ENCODE measurements at places on chromosomes 3 and 15.

DNA sequence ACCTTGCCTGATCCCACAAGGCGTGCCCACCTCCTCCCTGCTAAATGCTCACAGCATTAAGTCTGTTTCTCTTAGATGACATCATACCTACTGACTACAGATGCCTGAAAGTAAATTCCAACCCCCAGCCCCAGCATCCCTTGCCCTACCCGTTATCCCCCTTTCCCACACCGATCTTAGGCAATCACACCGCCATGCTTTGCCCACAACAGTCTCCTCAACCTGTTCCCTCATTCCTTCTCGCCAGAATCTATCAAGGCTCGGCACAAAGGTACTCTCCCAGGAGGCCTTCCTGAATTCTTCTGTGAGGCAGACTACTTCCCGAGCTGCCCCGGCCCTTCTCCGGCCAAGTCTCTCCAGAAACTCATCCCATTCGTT lies 789 bp upstream of the SEC61A1 start:
- DNase-seq: no peak

GRCh38 chr15:54046093-54046492 lies 67.9 kb downstream of the UNC13C start:
- no peak for DNase-seq

DNA sequence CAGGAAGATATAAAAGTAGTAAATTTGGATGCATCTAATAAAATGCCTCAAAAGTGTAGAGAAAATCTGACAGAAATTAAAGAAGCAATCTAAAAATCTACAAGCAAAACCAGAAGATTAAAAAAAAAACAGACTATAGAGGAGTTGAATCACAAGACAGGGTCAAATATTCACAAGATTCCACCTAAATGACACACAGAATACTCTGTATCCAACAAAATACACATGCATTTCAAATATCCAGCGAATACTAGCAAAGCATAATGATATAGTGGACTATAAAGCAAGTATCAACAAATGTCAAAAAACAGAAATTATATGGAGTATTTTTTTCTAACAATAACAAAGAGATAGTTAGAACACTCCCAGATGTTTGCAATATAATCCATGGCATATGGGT lies 20.5 kb upstream of the ACTC1 start:
- DNase-seq: no peak

GRCh38 chr3:158659454-158660237 lies 12.8 kb downstream of the LXN start:
- DNase-seq: peak; percentile 56

DNA sequence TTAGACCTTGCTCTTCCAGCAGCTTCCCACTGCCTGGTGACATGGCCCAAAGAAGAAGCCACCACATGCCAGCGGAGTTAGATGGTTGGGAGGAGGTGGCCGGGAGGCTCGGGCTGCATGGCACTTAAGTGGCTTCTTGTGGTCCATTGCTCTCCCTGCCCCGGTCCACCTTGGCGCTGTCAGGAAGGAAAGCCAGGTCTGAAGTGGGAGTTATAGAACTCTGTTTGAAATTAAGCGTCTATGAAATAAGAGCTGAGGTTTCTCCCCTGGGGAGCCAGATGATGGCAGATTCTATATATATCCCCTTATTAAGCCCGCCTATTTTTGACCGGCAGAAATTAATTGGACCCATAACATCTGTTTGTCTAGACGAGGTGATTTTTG lies 61.2 kb downstream of the ITGA11 start:
- no peak for DNase-seq

GRCh38 chr3:16587047-16587680 lies 18.1 kb downstream of the DAZL start:
- no peak for DNase-seq

- no peak for DNase-seq
Observed at GRCh38 chr15:74124759-74125158, 5.6 kb upstream of the ISLR2 start.

DNA sequence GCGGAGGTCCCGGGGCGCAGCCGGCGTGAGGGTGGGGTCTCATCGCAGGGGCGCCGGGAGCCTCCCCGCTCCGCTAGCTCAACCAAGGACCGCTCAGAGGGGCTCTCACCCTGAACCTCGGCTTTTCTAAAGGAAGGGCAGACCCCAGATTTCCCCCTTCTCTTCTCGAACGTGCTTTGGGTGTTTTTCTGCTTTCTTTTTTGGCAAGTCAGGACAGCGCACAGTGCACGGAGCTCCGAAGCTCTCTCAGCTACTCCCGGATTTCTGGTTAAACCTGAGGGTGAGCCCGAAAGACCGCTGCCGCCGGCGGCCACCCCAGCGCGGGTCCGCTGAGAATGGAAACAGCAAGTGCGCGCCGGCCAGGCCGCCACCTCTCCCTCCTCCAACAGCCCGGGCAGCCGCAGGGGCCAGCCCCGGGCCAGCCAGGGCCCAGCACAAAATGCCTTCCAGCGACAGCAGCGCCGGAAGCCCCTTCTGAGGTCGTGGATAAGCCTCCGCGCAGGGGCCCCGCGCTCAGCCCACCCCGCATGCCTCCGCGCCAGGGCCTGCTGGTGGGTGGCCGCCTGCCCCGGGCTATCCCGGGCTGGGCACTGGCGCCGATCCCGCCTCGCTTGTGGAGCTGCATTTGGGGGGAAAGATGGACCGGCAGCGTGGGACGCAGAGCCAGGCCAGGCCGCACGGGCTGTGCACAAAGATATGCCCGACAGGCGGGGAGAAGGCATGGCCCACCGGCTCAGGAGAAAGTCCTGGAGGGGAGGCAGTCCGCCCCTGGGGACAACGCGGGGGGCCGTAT lies 8.2 kb upstream of the OCA2 start:
- peak; percentile 58 for DNase-seq

DNA sequence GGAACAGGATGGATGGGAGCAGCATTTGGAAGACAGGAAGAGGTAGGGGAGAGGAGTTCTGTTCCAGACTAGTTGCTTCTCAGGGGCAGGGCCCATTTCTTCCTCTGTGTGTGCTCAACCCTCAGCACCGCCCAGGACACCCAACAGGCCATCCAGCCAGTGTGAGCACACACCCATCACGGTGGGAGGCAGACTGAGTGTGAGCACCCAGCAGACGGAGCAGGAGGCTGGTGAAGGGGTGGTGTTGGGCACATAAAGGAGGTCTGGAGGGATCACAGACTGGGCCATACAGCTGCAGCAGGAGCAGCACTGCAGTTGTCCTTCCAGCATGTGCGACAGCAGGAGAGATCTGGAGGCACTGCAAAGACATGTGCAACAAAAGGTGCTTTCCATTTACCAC lies 88.4 kb upstream of the PLXNA1 start:
- no peak for DNase-seq

DNA sequence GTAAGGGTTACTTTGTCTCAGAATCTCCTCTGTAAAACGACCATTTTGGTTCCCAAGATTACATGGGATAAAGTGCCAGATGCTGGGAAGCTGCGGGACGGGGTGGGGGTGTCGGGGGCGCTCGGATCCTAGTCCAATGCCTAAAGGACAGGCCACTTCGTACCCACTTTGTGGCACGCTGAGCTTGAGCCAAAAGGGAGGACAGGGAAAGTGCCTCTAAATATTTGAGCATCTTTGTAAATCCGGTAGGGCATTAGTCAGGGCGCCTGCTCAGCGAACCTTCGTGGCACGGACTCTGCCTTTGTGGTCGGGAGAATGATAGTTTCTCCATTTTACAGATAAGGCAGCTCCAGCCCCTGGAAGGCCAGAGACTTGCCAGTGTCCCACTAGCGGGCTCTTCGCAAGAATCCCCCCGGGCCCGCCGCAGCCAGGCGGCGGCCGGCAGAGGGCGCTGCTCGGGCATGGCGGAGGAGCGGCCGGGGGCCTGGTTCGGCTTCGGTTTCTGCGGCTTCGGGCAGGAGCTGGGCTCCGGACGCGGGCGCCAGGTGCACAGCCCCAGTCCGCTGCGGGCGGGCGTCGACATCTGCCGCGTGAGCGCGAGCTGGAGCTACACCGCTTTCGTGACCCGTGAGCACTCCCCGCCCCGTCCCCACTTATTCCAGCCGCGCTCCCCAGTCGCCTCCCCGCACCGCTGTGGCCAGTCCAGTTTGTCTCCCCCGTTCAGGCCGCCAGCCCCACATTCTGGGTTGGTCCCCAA lies 1.8 kb downstream of the RCCD1 start:
- peak; percentile 96 for DNase-seq

DNA sequence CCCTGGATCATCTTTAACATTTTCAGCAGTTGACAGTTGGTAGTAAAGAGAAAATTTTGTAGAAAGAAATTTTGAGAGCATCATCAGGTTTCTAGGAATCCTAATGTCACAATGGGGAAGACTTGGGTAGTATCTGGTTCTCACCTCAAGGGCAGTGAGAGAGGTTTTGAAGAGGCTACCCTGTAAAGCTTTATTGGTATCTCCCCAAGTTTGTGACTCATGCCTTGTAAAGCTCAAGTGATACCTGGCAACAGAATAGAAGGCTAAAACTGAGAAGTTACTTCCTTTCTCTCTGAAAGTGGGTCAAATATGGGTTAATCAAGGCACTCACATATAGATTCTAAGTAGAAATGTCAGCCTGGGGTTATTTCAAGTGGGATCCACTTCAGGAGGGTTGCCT lies 196.4 kb downstream of the SUCNR1 start:
- no peak for DNase-seq

DNA sequence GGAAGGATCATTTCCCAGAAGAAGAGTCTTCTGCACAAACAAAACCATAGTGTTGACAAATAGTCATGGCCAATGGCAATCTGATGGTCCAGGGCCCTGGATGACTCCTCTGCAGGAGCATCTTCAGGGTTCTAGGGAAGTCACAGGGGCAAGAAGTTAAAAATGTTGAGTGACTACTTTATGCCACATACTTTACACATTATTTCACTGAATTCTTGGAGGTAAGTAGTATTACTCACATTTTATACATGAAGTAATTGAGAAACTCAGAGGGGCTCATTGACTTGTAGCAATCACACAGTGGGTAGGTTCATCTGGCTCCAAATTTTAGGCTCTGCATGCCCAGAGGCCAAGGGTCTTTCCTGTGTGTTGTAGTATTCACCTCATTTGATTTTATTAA lies 430.2 kb upstream of the MCTP2 start:
- DNase-seq: no peak

DNA sequence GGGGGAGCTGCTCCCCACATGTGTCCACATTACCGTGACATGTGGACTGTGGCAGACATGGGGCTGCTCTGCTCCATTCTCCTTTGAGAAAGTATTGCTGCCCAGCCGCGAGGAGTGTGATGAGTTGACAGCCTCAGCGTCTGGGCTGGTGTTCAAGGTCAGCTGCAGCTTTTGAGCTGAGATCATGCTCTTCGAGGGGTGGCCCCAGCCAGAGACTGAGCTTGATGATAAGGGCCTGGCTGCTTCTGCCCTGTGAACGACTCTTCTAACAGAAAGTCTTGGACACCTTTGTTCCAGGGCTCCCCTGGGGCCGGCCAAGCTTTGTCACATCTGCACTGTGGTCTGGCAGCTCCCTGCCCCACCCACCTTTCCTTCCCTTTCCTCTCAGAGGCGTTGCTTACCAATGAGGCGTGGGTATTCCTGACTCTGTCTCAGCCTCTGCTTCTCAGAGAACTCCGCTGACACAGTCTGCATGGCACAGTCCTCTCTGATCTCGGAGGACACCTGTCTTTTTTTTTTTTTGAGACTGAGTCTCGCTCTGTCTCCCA lies 86.6 kb downstream of the CHRD start:
- DNase-seq: no peak

DNA sequence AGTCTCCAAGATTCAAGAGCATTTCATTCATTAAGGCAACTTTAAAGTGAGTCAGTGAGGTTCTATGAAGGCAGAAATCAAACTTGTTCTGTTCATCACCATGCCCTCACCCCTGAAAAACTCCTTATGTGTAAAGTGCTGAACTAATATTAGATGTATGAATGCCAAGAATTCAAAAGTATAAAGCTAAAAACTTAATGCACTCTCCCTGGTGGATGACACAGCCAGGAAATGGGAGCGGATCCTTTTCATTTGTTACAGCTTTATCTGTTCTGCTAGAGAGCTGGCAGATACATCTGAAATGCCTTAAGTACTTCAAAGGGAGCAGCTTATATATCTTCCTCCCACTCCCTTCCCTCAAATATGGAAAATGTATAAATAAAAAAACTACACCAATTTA lies 8.2 kb downstream of the TXNRD3 start:
- no peak for DNase-seq

GRCh38 chr3:78086150-78086549 lies 1046.3 kb downstream of the ROBO2 start:
- no peak for DNase-seq

- DNase-seq: no peak
Observed at GRCh38 chr15:28989239-28989830, 103.6 kb downstream of the APBA2 start.

DNA sequence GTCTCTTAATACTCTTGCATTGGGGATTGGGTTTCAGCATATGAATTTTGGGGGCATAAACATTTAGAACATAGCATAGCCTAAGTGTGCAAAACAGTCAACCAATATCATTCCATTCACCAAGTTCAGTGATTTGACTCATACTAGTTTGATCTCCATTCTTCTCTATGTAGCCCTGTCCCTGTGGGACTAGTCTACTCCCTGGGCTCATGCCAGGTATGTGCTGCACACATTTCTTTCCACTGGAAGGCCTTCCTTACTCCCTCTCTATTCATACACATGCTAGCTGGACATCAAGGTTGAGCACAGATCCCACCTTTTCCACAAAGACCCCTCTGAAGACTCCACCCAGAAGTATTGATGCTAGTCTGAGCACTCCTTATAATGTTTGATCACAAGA lies 5.1 kb downstream of the ZDHHC23 start:
- no peak for DNase-seq

DNA sequence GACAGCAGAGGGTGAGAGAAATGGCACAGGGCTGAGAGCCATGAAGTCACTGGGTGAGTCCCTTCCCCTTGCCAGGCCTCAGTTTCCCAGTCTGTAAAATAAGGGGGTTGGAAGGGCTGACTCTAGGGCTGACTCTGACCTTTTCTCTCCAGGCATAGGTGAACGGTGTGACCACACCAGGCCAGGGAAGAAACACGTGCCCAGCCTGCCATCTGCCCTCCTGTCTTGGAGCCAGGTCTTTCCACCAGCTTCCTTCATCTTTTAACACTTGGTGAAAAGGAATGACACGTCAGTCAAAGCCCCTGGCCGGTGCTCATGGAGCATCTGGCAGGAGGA lies 74.4 kb downstream of the CPN2 start:
- DNase-seq: no peak

GRCh38 chr3:33159981-33160380 lies 46.2 kb downstream of the CRTAP start:
- no peak for DNase-seq
